Aorta (tissue), 5 donors: ENCODE measurements at places on chromosomes 3 and 15. TPM values are rescaled to one million over a fixed set of nuclear protein-coding genes. Genes with fewer than 3 reads are reported as not detected.
A peak's percentile ranks its signal among the peaks of the same experiment; 100 is the strongest.

The MTMR10 gene
- 12.5 TPM for total RNA-seq

The SV2B gene
- 6.4 TPM for total RNA-seq

The CA12 gene
- 11.0 TPM for total RNA-seq

The OSTN gene
- total RNA-seq, result not detected

- H3K4me1 ChIP-seq, result peaks cover 1% of the 10 kb centered on the region
- H3K4me3 ChIP-seq, result no peak overlapping the region
- H3K27ac ChIP-seq, result no peak overlapping the region
- DNase-seq, result no peak
- no peaks in the 10 kb centered on the region for H3K27me3 ChIP-seq
- no peaks in the 10 kb centered on the region for H3K36me3 ChIP-seq
These were observed 20.2 kb downstream of the RNF13 start for GRCh38 chr3:149833241-149833640.

DNA sequence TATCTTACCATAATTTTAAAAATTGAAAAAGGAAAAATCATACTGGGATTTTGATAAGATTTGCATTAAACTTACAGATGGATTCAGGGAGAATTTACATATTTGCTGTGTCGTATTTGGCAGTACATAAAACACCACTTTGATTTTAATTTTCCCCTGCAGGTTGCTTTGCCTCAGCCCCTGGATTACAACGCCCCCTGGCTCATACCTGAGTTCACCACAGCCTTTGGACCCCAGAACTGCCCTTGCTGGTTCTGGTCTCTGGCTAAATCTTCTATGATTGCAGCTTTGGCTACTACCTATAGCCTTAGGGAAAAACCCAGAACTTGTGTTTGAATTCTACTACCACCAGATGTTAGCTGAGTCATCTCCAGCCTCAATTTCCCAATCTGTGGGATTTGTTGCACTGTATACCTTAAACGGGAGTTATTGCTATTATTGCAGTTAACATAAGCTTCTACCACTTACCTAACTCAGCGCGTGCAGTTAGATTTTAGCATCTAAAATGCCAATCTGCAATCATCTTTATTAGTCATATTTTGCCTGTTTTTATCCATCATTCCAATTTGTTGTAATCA is 315.7 kb upstream of the GADL1 start:
- no peaks in the 10 kb centered on the region for H3K27me3 ChIP-seq
- no peak for DNase-seq
- H3K36me3 ChIP-seq, result no peaks in the 10 kb centered on the region
- no peak overlapping the region for H3K27ac ChIP-seq

DNA sequence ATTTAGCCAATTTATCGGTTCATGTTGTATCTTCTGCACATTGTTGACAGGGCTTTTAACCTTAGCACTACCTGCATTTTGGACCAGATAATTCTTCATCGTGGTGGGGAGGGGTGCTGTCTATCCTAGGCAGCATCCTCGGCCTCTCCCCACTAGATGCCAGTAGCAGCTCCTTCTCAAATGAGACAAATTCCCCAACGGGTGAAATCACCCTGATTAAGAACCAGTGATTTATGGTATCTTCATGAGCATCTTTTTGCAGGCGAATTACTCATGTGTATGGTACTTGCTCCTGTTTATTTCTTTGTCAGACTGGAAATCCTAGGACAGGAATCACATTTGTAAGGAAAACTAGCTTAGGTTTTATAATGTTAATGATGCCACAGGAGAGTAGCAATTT is 68.0 kb downstream of the C3orf70 start:
- H3K27ac ChIP-seq, result no peak overlapping the region
- DNase-seq, result no peak
- peaks cover 4% of the 10 kb centered on the region for H3K36me3 ChIP-seq
- no peaks in the 10 kb centered on the region for H3K4me1 ChIP-seq
- H3K4me3 ChIP-seq, result no peak overlapping the region
- H3K27me3 ChIP-seq, result no peaks in the 10 kb centered on the region

- H3K4me3 ChIP-seq, result no peak overlapping the region
- no peaks in the 10 kb centered on the region for H3K36me3 ChIP-seq
- no peaks in the 10 kb centered on the region for H3K27me3 ChIP-seq
- H3K27ac ChIP-seq, result no peak overlapping the region
- no peak for DNase-seq
These were observed 126.7 kb downstream of the UACA start for GRCh38 chr15:70636540-70637165.

DNA sequence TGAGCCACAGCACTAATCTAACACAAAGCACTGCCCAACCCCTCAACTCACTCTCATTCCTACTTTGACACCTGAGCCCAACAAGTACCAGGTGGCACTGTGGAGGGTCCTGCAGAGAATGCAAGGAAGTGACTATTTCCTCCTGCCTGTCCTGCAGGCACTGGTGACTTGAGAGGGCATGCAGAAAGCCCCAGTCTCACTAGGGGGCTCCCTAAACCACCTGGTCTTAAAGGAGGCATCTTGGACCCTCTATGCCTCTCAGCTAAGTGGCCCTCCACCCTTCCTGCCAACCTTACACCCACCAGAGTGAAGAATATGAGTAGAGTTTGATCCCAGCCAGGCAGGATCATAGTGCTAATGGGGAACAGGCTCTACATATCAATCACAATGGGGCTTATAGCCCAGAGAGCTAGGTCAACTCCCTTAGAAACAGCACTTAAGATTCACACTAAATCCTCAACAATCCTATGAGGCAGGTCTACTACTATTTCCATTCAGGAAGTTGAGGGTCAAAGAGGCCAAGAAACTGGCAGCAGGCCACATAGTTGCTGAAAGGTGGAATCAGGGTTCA is 15.2 kb downstream of the TRAIP start:
- no peak overlapping the region for H3K27ac ChIP-seq
- H3K4me3 ChIP-seq, result no peak overlapping the region
- no peaks in the 10 kb centered on the region for H3K4me1 ChIP-seq
- no peaks in the 10 kb centered on the region for H3K36me3 ChIP-seq
- H3K27me3 ChIP-seq, result no peaks in the 10 kb centered on the region
- DNase-seq, result no peak

DNA sequence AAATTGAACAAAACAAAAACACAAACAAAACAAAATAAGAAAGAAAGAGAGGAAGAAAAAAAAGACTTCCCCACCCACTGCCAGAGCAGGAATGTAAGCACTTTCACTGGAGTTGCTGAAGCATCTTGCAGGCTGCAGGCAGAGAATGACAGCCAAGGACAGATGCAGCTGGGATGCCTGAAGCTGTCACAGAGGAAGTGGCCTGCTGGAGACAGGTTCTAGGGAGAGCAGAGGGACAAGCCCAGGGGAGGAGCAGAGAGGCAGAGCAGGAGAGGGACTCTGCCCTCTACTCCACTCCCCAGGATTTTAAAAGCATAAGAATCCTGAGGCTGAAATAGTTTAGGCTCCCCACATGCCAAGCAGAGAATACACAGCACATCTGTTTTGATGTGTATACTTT is 326.2 kb downstream of the TUSC7 start:
- no peak overlapping the region for H3K27ac ChIP-seq
- no peaks in the 10 kb centered on the region for H3K27me3 ChIP-seq
- H3K4me3 ChIP-seq, result no peak overlapping the region
- DNase-seq, result peak; percentile 47
- no peaks in the 10 kb centered on the region for H3K36me3 ChIP-seq

DNA sequence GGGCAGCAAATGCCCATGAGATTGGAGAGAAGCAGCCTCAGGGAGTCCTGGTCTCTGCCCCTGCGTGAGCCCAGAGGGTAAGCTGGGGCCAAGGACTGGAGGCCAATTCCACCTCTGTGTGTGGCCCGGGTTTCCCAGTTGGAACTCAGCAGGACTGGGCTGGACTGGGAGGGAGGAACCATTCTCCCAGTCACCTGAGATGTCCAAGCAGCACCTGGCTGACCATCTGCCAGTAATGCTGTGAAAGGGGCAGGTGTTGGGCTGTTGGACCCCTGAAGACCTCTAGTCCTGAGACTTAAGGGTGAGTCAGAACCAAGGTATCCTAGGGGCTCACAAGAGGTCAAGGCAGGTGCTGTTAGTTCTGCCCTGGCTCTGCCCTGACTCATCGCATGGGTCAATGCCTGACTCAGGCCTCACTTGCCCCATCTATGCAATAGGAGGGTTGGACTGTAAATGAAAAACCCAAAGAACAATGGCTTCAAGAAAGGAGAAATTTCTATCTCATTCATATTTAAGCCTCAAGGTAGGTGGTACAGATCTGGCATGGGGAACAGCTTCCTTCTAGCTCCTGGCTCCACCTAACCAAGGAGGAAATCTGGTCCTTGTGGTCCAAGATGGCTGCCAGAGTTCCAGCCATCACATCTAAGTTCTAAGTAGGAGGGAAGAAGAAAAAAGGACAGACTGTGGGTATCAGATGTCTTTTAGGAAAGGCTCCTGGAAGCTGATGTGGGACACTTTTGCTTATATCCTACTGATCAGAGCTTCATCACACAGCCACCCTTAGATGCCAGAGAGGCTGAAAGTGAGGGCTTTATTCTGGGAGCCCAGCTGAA is 111.3 kb downstream of the FBLN2 start:
- no peaks in the 10 kb centered on the region for H3K27me3 ChIP-seq
- H3K36me3 ChIP-seq, result no peaks in the 10 kb centered on the region
- no peaks in the 10 kb centered on the region for H3K4me1 ChIP-seq
- DNase-seq, result no peak
- H3K4me3 ChIP-seq, result no peak overlapping the region

- H3K27ac ChIP-seq, result no peak overlapping the region
- H3K27me3 ChIP-seq, result no peaks in the 10 kb centered on the region
- H3K4me1 ChIP-seq, result no peaks in the 10 kb centered on the region
These were observed 52.8 kb downstream of the RHCG start for GRCh38 chr15:89443581-89443980.

DNA sequence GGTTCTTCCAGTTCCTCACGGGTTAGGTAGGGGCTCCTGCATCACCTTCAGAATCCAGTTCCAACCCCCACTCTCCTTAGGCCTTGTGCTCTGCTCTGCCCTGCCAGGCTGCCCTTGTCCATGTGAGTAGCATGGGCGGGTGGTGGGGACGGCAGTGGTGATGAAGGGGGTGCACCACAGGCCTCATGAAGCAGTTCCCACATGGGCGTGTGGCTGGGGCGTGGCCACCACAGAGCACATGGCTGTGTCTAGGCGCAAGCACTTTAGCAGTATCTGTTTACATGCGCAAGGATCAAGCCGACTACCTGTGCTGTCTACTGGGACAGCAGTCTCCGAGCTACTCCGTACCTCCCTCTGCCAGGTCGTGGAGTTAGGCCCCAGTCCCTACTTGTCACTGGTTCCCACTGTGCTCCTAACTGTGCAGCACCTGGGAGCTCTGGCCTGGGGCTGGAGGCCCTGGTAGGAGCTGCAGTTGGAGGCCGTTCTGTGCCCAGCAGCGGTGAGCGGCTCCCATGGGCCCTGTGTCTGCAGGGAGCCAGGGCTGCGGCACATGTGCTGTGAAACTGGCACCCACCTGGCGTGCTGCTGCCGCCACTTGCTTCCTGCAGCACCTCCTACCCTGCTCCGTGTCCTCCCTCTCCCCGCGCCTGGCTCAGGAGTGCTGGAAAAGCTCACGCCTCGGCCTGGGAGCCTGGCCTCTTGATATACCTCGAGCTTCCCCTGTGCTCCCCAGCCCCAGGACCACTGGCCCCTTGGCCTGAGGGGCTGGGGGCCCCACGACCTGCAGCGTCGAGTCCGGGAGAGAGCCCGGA is 53.5 kb downstream of the PLXNA1 start:
- H3K36me3 ChIP-seq, result no peaks in the 10 kb centered on the region
- peak; percentile 70 for DNase-seq
- H3K27ac ChIP-seq, result no peak overlapping the region
- no peaks in the 10 kb centered on the region for H3K27me3 ChIP-seq
- H3K4me1 ChIP-seq, result no peaks in the 10 kb centered on the region

- H3K36me3 ChIP-seq, result no peaks in the 10 kb centered on the region
- no peak overlapping the region for H3K27ac ChIP-seq
- DNase-seq, result no peak
- H3K4me1 ChIP-seq, result no peaks in the 10 kb centered on the region
These were observed 267.8 kb downstream of the RAP2B start for GRCh38 chr3:153429821-153430220.

DNA sequence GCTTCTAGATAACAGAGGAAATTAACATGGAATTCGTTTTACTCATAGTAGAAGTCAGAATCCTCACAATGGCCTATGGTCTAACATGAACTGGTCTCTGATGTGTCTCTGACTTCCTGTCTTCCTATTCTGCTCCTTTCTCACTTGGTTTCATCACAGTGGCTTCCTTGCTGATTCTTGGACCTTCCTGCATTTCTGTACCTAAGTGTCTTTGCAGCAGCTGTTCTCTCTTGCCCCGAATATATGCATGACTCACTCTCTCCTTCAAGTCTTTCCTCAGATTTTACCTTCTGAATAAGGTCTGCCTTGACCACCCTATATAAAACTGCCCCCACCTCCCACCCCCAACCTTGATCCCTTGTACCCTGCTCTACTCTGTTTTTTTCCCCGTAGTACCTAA is 14.1 kb downstream of the ARL13B start:
- H3K36me3 ChIP-seq, result no peaks in the 10 kb centered on the region
- no peak overlapping the region for H3K4me3 ChIP-seq
- no peak for DNase-seq
- H3K27ac ChIP-seq, result no peak overlapping the region
- H3K27me3 ChIP-seq, result no peaks in the 10 kb centered on the region

DNA sequence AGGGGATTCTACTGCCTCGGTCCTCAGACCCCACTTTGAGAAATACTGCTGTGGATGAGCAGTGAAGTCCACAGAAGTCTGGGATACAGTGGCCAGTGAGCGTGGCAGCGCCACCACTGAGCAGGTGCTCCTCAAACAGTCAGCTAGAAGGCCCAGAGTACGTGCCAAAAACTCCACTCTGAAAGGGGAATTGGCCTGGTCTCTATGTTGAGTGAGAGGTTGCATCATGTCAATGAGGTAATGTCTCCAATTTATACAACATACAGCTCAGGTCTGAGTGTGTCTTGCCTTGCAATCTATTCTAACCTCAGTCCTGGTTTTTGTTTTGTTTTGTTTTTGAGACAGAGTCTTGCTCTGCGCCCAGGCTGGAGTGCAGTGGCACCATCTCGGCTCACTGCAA is 53.3 kb upstream of the ETV5 start:
- no peak for DNase-seq
- H3K27ac ChIP-seq, result no peak overlapping the region
- H3K4me1 ChIP-seq, result no peaks in the 10 kb centered on the region
- no peaks in the 10 kb centered on the region for H3K27me3 ChIP-seq
- peaks cover 5% of the 10 kb centered on the region for H3K36me3 ChIP-seq
- H3K4me3 ChIP-seq, result no peak overlapping the region

DNA sequence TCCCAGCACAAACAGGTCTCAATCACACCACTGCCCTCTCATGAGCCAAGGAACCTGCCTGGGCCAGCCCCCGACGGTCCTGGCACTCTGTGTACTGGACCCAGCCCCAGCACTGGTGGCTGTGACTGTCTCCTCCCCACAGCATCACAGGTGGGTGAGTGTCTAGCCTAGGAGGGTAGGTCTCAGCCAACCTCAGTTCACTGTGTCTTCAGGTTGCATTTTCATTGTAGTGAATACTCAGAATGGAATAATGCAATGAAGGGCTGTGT is 163.4 kb upstream of the NSMCE3 start:
- no peak overlapping the region for H3K27ac ChIP-seq
- no peaks in the 10 kb centered on the region for H3K36me3 ChIP-seq
- no peak overlapping the region for H3K4me3 ChIP-seq
- H3K27me3 ChIP-seq, result no peaks in the 10 kb centered on the region
- DNase-seq, result no peak

- peak overlapping the region; percentile 61 for H3K4me3 ChIP-seq
- peaks cover 10% of the 10 kb centered on the region for H3K4me1 ChIP-seq
- peaks cover 2% of the 10 kb centered on the region for H3K36me3 ChIP-seq
- DNase-seq, result no peak
- H3K27me3 ChIP-seq, result no peaks in the 10 kb centered on the region
These were observed 90.7 kb downstream of the TIGIT start for GRCh38 chr3:114384558-114384903.
